ENCODE measurements at places on chromosomes 16 and 17. TPM values are rescaled to one million over a fixed set of nuclear protein-coding genes. Genes with fewer than 3 reads are reported as not detected.

DNA sequence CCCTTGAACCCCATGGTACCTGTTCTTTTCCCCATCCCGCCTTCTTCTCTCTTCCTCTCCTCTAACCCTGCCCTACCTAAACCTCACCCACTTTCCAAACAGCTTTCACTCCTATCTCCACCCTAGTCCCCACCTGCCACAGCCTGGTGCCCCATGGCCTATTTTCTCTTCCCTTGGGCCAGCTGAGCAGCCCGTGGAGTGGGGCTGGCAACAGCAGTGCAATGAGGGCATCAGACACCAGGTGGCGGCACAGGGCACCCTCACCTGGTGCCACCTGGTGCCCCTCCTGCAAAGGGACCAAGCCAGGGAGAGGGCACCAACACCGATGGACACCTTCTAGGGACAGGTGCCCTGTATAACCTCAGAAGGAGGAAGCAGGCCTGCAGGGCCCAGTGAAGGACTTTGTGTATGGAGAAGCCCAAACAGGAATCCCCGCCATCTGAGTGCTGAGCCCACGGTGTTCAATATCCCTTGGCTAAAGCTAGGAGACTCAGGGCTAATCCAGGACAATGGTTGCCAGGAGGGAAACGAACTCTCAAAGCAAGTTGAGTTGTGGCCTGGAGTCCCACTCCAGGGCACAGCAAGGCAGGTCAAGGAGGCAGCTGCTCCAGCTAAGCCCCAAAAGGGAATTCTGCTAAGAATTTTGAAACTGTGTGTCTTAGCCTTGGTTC, 4.0 kb upstream of the ABCC3 start:
- DNase-seq, result peak; percentile 84

DNA sequence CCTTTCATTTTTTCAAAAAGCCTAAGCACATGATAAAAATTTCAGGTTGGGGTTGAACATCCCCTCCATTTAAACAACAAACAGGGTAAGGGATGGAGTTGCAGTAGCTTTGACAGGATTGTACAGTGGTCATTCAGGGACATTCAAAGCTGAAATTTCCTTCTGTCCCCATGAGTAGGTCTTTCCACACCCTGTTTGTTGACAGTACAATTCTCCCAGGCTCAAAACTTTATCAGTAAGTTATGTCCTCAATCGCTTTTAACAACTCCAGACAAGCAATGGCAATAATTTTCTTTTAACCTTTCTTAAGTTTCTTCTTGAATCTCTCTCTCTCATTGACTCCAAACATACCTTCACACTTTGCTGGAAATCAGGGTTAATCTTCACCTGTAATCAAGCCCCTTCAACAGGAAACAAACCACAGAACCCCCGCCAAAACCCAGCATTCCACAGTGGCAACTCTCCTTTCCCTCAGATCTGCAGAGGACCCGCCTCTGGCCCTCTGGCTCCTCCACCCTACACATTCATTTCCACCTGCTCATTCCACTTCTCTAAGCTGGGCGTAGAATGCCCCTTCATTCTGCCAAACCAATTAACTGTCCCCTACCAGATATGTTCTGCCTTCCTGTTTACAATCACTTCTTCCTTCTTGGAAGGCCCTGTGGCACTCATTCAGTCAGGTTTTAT, 20.7 kb downstream of the TXNDC11 start:
- no peak for DNase-seq

GRCh38 chr16:14409563-14409962, 220.5 kb downstream of the PARN start:
- no peak for DNase-seq

Gene NOTUM
- 1.0 TPM for total RNA-seq
